ENCODE measurements at places on chromosomes 1 and 21. TPM values are rescaled to one million over a fixed set of nuclear protein-coding genes. Genes with fewer than 3 reads are reported as not detected.

The SPRR1B gene
- not detected for total RNA-seq

The TBX19 gene
- total RNA-seq = 0.74 TPM

The IRF6 gene
- total RNA-seq = not detected

The GBP7 gene
- not detected for total RNA-seq

The RAB25 gene
- not detected for total RNA-seq

The FCRL4 gene
- not detected for total RNA-seq

The SPRR1A gene
- not detected for total RNA-seq

The C1QB gene
- not detected for total RNA-seq

The NID1 gene
- not detected for total RNA-seq

The SEMA4A gene
- 196 TPM for total RNA-seq

The LEFTY2 gene
- total RNA-seq = 4.3 TPM

The HJV gene
- not detected for total RNA-seq

The SDHB gene
- 98.4 TPM for total RNA-seq

The BGLAP gene
- 3.7 TPM for total RNA-seq

The DPH2 gene
- total RNA-seq = 21.6 TPM

The CD244 gene
- not detected for total RNA-seq

The PPIE gene
- total RNA-seq = 71.9 TPM
